Choroid plexus epithelial cell (primary cell): ENCODE measurements at places on chromosomes 2 and 18.

- no peak for DNase-seq
These were observed 558 bp upstream of the CEP192 start for GRCh38 chr18:12990641-12990966.

DNA sequence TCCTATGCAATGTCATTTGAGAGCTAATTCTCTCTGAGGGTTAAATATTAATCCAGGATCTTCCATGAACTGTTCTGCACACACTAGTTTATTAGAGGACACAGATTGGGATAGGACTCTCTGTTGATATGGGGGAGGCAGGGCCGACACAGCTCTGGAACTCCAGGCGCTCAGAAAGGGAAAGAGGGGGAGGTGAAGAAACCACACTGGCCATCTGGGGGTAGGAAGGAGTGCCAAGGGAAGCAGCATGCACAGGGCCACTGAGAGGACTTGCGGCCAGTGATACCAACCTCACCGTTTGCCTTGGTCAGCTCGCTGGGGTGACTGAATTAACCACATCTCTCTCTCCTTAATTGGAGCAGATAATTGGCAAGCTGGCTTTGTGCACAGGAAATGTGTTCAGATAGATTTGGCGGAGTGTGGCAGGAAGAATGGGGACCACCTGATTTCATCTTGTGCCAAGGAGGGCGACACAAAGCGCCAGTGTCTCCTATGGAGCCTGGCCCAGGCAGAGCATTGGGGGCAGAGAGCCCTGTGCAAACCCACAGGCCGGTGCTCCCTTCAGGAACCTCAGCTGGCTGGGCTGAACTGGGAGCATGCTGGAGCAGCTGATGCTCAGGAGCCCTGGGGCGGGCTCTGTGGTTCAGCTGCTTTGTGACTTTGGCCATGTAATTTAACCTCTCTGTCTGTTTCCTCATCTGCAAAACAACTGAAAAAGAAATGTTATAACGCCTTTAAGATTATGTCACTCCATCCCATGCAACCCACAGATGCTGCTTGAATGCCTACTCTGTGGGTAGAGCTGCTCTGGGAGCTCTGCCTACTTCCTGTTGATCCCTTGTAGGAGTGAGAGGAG lies 114.7 kb upstream of the STON1 start:
- peak; percentile 68 for DNase-seq

- DNase-seq: peak; percentile 19
These were observed 185.3 kb downstream of the NYAP2 start for GRCh38 chr2:225584796-225585195.

DNA sequence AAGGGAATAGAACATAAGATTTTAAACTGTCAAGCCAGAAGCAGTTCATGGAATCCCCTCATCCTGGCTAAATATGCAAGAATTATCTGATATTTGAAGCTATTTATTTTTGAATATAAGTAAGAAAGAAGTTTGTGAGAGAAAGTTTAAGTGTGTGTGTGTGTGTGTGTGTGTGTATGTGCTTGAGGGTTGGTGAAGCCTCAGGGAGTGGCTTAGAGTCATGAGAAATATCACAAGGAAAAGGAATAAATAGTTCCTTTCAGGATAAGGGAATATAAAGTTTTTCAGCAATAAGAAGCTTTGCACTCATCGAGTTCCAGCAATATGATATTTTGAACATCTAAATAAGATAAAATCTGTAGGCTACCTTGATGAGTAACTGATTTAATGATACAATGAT lies 359.6 kb downstream of the MEIS1 start:
- DNase-seq: no peak

DNA sequence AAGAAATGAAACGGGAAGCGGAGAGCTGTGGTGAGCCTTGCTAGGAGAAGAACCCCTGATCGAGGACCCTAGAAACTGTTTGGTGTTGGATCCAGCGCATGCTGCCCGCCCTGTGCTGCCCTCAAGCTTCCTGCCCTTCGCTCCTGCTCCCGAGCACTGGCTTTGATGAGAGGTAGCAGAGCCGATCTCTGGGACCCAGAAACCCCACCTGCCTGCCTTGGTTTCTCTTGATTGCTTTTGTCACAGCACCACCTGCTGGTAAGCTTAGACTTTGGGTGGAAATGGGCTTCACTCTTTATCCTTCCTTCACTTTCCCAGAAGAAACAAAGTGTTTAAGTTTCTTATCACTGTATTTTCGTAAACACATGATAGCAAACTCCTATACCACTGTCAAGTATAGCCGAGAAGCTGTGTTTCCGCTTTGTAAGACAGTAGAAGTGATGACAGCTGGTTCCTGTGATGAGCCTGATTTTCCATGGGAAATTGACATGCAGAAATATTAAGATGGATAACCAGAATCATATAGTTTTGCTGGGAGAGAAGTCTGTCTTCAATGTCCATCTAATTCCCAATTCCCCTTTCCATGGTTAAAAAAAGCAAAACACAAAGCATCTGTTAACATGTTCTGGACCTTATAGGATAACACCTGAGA lies 267.4 kb downstream of the PHLPP1 start:
- DNase-seq: peak; percentile 79

- DNase-seq: peak; percentile 49
These were observed 134.3 kb downstream of the MEP1B start for GRCh38 chr18:32324181-32324580.

GRCh38 chr2:18232731-18233438 lies 327.6 kb downstream of the RDH14 start:
- DNase-seq: peak; percentile 45

DNA sequence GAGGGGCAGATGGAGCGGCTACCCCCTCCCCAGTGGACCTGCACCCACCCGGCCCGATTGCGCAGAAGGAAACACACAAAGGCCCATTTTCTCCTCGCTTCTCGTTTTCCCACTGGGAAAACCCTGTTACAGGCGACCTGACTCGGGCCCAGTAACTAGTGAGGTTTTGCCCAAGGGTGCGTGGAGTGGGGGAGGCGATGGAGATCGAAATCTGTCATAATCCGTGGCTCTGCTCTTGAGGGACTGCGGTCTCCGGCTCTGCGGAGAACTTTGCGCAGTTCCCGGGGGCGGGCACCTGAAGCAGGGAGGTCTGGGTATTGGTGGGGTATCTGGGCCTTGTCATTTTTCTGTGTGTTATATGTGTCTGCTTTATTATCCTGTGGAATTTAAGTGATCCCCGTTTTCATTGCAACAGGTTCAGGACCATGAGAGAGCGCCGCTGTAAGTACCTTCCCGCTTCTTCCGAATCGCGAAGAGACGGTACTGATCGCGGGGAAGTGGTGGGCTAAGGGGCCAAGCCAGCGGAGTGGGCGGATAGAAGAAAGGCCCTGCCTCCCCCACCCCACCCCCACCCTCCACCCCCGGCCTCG lies 4.0 kb upstream of the HOXD4 start:
- no peak for DNase-seq

DNA sequence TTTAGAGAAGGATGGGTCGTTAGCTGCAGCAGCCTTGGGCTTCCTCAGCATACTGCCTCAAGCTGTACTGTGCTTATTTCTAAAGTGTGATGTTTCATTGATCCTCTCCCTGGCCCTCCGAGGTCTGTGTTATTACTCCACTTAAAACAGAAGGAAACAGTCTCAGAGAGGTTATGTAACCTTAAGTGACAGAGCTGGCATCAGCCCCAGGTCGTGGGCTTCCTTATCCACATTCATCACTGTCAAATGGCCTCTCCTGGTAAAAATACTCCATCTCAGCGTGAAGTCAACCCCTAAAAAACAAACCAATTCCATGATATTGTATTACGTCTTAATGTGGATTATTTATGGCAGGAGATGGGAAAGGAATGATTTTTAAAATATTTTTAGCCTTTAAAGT lies 153.3 kb upstream of the NOSTRIN start:
- no peak for DNase-seq

GRCh38 chr2:220717283-220717682 lies 854.8 kb downstream of the EPHA4 start:
- DNase-seq: no peak

GRCh38 chr18:51654488-51655326 lies 457.2 kb upstream of the MEX3C start:
- no peak for DNase-seq

GRCh38 chr18:58638441-58638840 lies 9.6 kb upstream of the ALPK2 start:
- no peak for DNase-seq

DNA sequence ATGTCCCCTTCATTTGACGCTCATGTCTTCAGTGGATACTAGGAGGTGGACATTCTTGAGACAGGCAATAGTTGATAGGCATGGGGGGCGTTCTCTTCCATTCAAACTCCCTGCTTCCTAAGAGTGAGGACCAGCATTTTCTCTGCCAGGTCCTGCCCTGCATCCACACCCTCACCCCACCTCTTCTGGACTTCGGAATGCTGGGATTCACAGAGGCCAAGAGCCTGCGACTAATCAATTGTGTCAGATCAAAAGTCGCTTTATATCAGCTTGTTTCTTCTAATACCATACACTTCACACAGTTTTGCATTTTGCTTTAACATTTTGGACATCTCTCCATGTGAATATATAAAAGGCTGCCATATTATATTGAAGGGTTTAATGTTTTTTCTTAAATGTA lies 210.7 kb downstream of the CCDC102B start:
- DNase-seq: no peak

DNA sequence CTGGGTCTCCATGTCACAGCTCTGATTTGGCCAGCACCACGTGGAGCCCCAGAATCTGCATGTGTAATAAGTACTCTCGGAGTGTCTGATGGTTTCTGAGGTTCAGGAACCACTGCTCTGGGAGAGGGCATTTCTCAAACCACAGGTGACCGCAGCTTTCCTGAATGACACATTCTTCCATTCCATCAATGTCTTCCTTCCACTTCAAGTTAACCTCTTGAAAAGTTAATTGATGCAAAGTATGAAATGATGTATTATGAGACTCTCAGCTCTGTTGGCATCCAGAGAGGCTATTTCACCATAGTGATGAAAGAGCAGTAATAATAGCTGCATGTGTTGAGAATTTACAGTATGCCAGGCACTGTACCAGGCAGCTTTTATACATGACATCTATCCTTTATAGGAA lies 61.3 kb upstream of the CRIM1 start:
- no peak for DNase-seq

GRCh38 chr2:188765522-188766470 lies 208.4 kb upstream of the COL3A1 start:
- peak; percentile 73 for DNase-seq

DNA sequence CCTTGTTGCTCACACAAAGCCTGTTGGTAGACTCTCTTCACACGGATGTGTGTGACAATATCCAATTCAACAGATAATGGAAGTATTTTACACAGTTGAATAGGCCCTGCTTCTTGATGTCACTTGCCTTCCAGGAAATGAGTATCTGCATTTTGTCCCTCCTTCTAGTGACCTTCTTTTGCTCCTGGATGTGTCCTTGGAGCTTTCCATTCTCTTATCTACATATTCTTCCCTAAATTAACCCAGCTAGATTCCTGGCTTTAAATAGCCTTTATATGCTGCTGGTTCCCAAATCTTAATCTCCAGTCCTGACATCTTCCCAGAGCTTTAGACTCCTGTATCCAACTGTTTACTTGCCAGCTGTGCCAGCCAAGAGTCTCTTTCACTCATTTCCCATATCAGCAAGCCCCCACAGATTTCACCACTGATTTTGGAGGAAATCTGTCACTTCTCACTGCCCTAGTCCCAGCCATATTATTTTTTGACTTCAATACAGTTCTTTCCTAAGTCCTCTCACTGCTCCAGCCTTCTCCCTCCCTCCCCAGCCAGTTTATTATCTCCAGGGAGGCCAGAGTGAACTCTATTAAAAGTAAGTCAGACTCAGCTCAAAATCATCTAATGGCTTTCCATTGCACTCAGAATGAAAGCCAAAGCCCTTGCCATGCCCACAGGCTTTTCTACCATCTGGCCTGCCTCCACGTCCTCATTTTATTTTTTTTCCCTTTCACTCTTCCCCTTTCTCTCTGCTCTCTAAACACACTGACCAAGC lies 170.0 kb downstream of the PDE11A start:
- DNase-seq: no peak

- no peak for DNase-seq
These were observed 207.3 kb downstream of the SH3RF3 start for GRCh38 chr2:109336296-109336695.

- DNase-seq: no peak
These were observed 6.7 kb downstream of the PASK start for GRCh38 chr2:241142593-241142992.

GRCh38 chr2:23498943-23499342 lies 114.0 kb downstream of the KLHL29 start:
- peak; percentile 47 for DNase-seq

DNA sequence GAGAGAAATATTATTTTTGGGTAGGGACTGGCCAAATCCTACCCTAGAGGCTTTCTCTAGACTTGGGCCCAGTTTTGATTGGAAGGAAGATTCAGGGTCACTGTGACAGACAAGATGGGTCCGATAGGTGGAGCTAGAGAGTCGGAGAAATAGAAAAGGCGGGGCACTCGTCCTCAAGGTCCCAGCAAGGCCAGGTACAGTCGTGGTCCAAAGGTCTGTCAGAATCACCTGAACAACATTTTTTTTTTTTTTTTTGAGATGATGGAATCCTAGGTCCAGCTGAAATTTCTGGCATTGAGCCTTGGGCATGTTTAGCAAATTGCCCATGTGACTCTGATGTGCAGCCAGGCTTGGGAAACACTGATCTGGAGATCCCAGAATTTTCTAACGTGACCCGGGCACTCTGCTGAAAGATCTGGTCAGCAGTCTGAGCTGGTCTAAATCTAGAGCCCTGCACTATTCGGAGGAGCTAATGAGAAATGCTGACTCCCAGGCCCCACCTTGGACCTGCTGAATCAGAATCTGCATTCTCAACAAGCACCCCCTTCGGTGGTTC lies 23.0 kb upstream of the NTSR2 start:
- peak; percentile 72 for DNase-seq

DNA sequence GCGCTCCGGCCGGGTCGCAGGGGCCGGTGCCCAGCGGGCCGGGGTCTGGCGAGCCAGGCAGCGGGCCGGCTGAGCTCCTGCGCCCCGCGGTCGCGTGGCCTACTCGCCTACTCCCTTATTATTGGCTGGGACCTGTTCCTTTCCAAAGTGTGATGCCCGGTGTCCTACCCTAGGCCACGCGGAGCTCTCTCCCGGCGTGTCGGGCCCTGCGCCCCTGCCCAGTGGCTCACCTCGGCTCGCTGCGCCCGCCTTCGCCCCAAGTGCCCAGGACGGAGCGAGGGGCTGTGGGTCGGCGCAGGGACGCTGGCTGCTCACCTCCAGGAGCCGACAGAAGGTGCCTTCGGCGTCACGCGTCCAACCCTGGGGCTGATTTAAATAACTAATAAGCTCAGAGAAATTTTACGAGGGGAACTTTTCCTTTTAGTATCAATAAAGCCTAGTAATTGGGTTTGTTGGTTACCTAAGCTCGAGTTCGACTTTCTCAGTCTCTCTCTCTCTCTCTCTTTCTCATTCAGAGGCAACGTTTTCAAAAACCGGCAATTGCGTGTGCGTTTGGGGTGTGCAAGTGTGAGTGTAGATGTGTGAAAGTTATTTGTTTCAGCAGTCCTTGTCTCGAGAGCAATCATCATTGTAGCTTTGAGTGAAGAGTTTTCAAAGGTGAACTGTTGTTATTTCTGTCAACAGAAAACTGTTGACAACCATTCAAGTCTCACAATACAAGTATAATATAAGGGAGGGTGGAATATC lies 7.0 kb upstream of the SATB2 start:
- no peak for DNase-seq

GRCh38 chr2:105364436-105365139 lies 27.2 kb downstream of the C2orf49 start:
- DNase-seq: no peak

GRCh38 chr2:170002096-170002495 lies 174.8 kb downstream of the UBR3 start:
- no peak for DNase-seq

- no peak for DNase-seq
These were observed 58.8 kb downstream of the MFSD6 start for GRCh38 chr2:190466819-190467446.
